ENCODE measurements at places on chromosomes 3 and 15.

GRCh38 chr15:45640616-45641015, 5.8 kb downstream of the SQOR start:
- DNase-seq = no peak

GRCh38 chr15:96264351-96264798, 66.1 kb upstream of the NR2F2 start:
- no peak for DNase-seq

- no peak for DNase-seq
Measured at GRCh38 chr15:64452988-64453688, 7.2 kb upstream of the ZNF609 start.

- DNase-seq = no peak
Measured at GRCh38 chr3:128470134-128470899, 3.6 kb upstream of the DNAJB8 start.

DNA sequence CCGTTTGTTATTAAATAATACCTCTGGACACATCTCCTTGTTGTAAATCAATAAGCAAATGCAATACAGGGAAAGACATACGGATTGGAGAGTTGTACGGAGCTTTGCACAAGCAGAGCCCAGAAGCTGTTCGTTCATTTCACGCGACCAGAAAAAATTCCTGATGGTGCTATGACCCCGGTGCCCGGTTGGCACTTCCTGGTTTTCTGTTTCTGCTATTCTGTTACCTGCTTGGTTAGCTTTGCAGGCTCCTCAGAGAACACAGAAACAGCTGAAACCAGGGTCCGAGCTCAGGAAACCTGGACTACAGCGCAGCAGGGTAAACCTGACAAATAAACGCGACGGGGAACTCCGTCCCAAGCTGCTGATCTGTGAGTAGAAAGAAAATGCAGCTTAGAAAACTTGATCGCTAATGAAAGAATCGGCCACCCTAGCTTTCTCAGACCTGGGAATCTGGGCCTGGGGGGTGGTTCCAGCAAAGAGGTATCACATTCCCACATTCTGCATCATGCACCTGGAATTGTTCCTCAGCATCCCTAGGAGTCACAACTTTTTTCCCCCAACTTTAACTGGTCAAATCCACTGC, 845 bp downstream of the CNTN3 start:
- no peak for DNase-seq

- DNase-seq = no peak
Measured at GRCh38 chr15:55902981-55903380, 90.4 kb downstream of the NEDD4 start.

DNA sequence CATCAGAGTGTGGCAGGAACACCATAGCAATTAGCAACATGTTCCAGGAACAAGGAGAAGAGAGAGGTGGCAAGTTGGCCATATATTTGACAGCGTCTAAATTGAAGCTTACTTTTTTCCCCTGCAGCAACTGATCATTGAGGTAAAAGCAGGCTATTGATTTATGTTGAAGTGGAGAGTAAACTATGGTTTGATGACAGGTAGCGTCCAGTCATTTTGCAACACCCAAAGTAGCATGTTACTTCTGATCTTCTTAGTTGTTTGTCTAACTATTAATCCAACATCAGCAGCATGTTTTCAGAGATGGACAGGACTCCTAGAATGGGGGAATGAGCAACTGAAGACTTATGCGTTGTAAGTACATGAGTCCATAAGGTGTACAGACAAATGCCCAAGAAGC, 225.8 kb downstream of the ZPLD1 start:
- DNase-seq = no peak

DNA sequence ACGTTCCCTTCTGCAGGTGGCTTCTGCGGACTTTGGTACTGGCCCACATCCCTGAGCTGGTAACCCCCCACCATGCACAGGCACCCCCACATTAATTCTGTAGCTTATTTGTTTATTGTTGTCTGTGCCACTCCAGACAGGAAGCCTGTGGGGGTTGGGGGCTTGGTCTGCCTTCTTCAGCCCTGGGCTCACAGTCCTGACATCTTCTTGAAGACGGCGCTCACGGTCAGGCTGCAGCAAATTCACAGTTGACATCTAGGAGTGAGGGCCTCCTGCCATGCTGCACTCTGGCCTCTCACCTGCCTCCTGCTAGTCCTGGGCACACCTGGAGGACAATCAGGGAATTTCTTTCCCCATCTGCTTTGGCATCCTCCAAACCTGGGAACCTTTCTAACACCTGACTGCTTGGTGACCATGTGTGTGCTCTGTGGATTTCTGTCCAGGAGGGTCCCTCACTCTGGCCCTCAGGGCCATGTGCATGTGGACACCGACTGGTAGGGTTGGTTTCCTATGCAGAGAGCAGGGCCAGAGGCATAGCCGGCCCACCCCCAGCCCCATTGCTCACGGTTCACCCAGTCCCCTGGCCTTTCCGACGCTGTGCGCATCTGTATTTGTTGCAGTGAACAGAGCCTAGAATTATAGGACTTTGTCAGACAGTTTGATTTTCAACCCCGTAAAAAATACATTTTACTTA, 68.8 kb downstream of the APBA2 start:
- DNase-seq = no peak

GRCh38 chr3:136667081-136667480, 85.1 kb downstream of the STAG1 start:
- DNase-seq = no peak

DNA sequence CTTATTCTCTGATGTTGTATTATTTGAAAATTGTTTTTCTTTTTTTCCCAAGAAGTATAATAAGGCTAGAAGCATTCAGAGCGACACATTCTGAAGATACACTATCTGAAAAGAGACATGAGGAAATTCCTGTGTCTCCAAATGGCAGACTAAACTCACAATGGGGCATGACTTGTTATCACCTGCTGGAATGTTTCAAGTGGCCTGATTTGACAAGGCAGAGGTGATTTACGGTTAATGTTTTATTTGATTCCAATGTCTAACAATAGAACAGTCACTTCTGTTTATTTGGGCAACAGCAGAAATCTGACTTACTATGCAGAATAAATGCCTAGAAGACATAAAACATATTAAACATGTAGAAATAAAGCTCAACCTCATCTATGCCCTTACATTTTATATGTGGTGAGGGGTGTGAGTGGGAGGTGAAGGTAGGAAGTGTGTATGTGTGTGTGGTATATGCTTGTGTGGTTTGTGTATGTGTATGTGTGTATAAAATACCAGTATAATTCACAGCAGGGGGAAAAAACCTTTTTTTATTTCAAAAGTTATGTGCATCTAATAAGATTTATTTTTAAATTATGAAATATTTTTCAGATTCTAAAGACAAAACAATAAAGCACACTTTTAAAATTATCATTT, 1051.7 kb downstream of the ROBO2 start:
- no peak for DNase-seq

DNA sequence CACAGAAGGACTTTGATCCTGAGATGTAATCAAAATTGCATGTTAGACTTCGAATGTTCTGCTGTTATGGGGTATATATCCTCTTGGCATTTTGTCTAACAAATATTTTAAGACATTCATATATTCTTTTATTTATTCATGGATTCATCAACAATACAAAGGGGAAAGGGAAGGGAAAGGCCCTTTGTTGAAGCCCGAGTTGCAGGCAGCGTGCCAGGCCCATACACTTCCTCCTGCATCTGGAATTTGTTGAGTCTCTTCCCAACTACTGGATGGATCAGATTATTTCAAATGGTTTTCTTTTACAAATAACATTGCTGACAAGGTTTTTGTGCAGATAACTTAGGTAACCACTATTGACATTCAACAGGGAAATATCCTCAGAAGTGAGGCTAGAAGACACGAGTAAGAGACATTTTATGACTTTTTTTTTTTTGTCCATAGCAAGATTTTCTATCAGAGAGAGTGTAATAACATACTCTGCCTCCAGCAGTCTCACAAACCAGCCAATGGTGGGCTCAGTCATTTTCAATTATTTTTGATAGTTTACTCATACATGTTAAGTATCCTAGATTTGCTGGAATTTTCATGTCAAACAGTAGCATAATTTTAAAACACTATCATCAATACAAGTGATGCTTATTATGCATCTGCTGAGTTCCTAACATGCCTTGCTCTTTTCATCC, 94.3 kb downstream of the RPL39L start:
- DNase-seq = no peak

- no peak for DNase-seq
Measured at GRCh38 chr3:43455233-43455632, 166.6 kb downstream of the ANO10 start.

- no peak for DNase-seq
Measured at GRCh38 chr3:167884481-167884880, 149.0 kb downstream of the SERPINI1 start.

DNA sequence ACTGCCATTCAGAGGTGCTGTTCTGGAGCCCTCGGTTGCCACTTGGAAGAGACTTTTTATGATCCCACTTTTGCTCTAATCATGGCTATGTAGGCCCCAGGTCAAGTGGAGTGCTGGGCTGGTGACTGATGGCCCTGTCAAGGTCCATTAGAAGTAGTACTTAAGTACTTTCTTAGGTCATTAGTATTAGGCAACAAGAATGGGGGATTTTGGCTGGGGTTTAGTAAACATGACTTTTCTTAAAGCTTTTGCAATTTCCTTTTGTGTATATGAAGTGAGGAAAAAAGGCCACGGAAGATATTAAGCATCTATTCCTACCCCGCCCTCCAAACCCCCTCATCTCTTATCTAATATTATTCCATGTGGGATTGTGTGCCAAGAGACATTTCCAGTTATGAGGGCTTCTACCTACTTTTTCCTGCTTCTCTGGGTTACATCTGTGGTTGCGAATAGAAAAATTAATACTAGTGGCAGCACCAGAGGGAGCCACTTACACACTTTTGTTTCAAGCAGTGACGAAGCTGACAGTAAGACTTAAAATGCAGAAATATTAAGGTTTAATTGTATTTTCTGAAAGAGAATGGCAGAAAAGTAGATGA, 13.9 kb downstream of the NLGN1 start:
- no peak for DNase-seq

DNA sequence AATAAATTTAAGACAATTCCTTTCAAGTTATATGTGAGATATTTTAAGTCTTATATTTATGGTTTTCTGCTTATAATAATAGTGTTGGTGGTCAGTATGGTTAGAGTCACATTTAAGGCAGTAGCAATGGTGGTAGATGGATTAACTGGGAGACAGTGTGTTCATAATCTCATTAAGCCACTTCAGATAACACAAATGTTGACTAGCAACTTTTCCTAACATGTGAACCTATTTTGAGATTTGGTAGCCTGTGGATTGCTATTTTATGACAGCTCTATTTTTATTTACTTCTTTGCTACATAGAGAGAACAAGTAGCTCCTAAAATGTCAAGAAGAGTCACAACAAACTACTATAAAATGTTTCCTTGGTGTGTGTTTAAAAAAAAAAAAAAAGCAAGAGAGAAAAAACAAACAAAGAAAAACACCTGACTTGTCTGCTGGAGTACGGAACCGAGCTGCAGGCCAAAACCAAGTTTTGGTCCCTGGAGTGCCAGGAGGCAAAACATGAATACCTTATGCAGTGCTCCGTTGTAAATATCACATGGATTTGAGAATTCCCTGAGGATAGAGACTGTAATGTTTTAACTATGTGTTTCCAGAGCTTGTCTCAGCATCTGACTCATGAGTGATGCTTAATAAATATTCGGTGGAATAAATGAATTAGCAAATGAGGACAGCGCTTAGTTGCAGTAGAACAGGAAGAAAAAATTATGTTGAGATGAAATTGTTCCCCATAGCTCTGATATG, 457.1 kb upstream of the ROBO2 start:
- DNase-seq = no peak

DNA sequence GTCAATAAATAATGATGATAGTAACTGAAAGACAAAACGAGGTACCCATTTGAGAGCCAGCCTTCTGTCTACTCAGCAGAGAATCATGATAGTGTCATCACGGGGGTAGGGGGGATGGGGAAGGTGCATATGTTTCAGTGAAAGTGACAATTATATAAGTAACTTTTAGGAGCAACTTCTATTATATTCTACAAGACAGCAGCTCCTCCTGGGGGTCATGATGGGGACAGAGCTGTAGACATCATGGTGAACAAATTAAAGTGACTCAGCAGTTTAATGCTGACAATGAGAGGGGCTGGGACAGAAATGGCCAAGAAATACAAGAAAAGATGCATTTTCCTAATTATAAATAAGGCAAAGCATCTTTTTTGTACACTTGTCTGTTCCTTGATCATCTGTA, 11.8 kb downstream of the CAPN3 start:
- DNase-seq = no peak

DNA sequence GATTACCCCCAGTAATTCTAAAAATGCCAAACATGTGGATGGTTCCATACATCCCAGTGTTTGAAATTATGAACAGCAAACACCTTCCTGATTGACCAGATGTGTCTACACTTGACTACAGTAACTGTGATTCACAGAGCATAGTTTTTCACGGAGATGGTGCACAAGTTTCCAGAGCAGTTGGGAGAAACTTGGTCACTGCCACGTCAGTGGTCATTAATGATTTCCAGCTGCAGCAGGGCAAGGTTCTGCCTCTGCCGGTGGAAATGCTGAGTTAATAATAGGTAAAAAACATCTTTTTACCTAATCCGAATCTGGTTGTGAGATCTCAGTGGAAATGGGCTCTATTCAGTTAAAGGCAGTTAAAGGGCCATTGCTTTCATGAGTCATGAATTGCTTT, 154.1 kb upstream of the FEZF2 start:
- no peak for DNase-seq

DNA sequence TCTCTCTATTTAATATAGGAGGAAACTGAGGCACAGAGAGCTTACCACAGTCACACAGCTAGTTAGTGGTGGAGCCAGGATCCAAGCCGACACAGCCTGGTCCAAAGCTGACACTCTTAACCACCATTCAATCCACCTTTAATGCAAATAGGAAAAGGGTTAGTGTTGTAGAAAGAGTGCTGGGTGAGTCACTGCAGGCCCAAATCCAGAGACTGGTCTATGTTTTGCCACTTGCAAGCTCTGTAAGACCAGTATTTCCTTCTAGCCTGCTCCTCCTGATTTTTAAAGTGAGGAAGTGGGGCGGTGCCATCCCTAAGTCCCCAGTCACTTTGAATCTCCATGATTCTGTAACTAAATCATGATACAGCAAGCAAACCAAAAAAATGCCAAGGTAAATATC, 111.0 kb downstream of the MECOM start:
- DNase-seq = no peak

GRCh38 chr3:78754066-78754743, 1013.6 kb downstream of the ROBO1 start:
- no peak for DNase-seq

DNA sequence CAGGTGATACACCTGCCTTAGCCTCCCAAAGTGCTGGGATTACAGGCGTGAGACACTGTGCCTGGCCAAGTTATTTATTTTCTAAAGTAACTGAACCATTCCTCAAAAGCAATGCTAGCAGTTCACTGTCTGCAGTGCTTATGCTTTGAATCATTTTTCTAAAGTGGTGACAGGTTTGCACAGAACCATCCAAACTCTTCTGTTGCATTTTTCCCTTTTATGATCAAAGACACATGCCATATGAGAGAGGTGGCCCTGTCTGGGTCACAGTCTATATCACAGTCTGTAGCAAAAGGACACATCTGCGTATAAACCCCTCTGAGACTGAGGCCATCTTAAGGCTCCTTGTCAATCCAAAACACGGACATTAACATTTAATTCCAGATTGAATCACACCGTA, 17.2 kb downstream of the CDCP1 start:
- DNase-seq = no peak

GRCh38 chr3:139906418-139906817, 28.6 kb upstream of the CLSTN2 start:
- DNase-seq = no peak

Measured in CD4-positive, alpha-beta T cell treated with Interferon gamma for 1 hour (primary cell).